SK-N-SH treated with all-trans-retinoic acid at 6 μM for 48 hours (cell line): ENCODE measurements at places on chromosomes 4 and X.

- ATAC-seq: no peak
Measured at GRCh38 chr4:94533405-94534223, 81.9 kb downstream of the PDLIM5 start.

DNA sequence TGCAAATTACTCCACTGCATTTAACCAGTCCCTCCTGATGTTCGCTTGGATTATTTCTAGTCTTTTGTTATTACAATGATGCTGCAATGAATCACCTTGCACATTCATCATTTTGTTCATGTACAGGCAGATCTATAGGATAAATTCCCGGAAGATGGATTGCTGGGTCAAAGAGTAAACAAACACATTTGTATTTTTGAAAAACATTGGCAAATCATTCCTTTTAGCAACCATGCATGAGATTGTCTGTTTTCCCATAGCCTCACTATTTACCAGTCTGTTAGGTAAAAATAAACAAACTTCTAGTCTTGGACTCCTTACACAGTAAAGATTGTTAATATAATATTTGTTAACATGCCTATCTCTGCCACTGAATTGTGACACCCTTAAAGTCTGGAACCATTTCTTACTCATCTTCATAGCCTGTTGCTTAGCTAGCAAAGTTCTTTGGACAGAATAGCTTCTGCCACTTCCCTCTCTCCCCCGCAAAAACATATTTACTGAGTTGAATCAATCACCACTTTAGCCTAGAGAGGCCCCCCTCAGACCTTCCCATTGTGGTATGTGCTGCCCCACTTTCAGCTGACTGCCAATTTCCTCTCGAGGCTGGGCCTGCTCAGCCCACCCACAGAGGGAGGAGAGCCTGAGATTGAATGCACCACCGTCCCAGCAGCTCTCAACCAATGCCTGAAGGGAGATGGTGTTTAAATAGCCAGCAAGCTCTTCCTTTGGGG, 108.4 kb upstream of the ATXN3L start:
- ATAC-seq: peak; percentile 58

DNA sequence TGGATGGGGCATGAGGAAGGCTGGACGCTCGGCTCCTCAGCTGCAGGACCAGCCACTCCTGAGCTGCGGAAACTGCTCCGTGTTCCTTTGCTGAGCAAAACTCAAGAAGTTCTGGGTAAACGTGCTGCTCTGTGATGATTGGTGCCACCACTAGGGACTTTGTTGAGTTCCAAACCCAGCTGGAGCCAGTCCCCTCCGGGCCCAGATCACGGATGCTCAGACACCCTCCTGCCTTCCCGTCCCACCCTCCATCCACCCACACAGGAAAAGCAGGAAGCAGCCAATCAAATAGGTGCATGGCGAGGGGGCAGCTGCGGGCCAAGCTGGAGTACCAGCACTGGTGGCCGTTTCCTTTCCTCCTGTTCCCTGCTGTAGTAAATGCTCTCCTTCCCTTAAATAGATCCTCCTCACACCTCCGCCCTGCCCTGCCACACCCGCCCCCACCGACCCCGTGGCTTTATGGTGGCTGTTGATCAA, 68.0 kb downstream of the ADRA2C start:
- ATAC-seq: no peak

GRCh38 chrX:9902656-9903055, 64.5 kb upstream of the CLDN34 start:
- no peak for ATAC-seq

- no peak for ATAC-seq
Measured at GRCh38 chr4:170758988-170759387, 669.2 kb upstream of the AADAT start.

DNA sequence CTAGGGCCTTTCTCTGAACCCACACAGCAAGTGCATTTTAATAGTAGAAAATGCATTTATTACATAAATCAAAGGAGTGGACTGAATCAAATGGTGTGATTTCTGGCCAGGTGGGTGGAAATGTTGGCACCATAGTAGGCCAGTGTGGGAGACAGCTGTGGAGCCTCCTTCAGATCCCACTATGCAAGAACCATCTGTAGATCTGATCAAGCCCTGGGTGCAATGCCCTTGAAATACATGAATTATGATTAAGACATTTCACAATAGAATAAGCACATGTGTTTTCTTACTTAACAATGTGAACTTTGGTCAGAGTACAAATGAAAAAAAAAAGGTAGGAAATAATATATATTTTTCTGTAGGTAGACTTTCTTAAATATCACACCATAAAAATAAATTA, 204.3 kb downstream of the PCDH7 start:
- no peak for ATAC-seq

DNA sequence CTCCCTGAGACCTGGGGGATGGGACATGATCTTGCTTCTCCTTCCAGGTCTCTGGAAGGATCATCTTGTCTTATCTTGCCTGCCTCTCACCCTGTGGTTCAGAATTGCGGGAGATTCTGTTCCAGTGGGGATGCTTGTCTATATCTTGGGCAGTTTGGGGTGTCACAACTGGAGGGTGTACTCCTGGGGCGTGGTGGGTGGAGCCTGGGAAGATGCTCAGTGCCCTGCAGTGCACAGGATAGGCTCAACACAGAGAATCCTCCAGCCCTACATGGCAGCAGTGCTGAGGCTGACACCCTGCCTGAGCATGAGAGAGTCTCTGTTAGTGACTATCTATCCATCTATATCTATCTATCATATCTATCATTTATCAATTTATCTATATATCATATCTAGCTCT, 7.7 kb downstream of the P2RY8 start:
- no peak for ATAC-seq
